Progenitor cell of endocrine pancreas (in vitro differentiated cells): ENCODE measurements at places on chromosomes 4 and X. TPM values are rescaled to one million over a fixed set of nuclear protein-coding genes. Genes with fewer than 3 reads are reported as not detected.

- no peak overlapping the region for H3K27ac ChIP-seq
- H3K36me3 ChIP-seq = no peaks in the 10 kb centered on the region
- no peak for DNase-seq
- H3K4me1 ChIP-seq = peaks cover 11% of the 10 kb centered on the region
- H3K27me3 ChIP-seq = no peaks in the 10 kb centered on the region
These were observed 60.2 kb downstream of the GASK1B start for GRCh38 chr4:158112611-158113010.

DNA sequence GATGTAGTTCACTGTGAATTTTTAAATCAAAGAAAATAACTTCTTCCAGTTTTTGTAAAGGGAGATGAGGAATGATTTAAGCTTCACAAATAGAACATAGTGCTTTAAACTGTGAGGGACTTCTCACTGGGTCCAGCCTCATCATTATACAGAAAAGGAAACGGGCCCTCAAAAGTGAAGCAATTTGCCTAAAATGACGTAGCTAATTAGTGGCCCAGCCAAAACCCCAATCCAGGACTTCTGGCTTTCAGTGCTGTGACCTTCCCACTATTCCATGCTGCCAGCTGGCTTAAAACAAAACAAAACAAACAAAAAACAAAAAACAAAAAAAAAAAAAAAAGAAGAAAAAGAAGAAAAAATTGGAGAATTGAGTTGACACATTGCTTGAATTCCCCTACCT, 45.0 kb upstream of the STOX2 start:
- H3K36me3 ChIP-seq = peaks cover 7% of the 10 kb centered on the region
- H3K27me3 ChIP-seq = peaks cover 9% of the 10 kb centered on the region
- H3K4me3 ChIP-seq = no peak overlapping the region
- no peak for DNase-seq

- DNase-seq = no peak
- H3K36me3 ChIP-seq = peaks cover 6% of the 10 kb centered on the region
- no peaks in the 10 kb centered on the region for H3K27me3 ChIP-seq
- no peak overlapping the region for H3K4me3 ChIP-seq
These were observed 187.0 kb downstream of the CCNG2 start for GRCh38 chr4:77344001-77344400.

DNA sequence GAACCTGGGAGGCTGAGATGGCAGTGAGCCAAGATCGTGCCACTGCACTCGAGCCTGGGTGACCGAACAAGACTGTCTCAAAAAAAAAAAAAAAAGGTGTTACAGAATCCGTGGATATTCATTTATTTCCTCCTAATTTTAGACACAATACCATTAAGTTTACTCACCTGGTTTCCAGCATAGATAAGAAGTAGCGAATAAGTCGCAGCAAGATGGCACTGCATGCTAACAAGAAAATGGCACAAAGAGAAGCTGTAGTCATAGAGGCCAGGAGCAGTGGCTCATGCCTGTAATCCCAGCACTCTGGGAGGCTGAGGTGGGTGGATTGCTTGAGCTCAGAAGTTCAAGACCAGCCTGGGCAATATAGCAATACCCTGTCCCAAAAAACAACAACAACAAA, 17.0 kb upstream of the MOB1B start:
- no peak overlapping the region for H3K4me3 ChIP-seq
- no peaks in the 10 kb centered on the region for H3K36me3 ChIP-seq
- DNase-seq = no peak
- no peaks in the 10 kb centered on the region for H3K27me3 ChIP-seq
- H3K4me1 ChIP-seq = no peaks in the 10 kb centered on the region
- peak overlapping the region; percentile 42 for H3K27ac ChIP-seq

The DNAAF6 gene
- total RNA-seq = not detected in 2 replicates

DNA sequence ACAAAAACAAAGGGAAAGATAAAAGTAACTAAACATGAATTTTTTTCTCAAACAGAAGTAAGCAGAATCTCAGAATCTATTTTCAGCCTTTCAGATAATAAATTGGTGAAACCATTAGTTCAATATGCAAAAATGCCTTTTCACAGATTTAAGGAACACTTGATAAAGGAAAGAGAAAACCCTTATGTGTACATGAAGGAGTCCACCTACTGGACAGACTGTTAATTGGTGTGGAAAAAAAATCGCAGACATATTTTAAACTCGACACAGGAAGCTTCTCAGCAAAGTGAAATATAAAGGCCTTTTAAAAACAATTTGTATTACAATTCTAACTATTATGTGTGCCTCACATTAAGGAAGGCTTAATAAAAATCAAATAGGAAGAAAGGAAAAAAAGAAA, 22.3 kb downstream of the COX7B2 start:
- peaks cover 26% of the 10 kb centered on the region for H3K4me1 ChIP-seq
- no peak overlapping the region for H3K27ac ChIP-seq
- no peaks in the 10 kb centered on the region for H3K36me3 ChIP-seq
- H3K27me3 ChIP-seq = peaks cover 4% of the 10 kb centered on the region
- no peak for DNase-seq

DNA sequence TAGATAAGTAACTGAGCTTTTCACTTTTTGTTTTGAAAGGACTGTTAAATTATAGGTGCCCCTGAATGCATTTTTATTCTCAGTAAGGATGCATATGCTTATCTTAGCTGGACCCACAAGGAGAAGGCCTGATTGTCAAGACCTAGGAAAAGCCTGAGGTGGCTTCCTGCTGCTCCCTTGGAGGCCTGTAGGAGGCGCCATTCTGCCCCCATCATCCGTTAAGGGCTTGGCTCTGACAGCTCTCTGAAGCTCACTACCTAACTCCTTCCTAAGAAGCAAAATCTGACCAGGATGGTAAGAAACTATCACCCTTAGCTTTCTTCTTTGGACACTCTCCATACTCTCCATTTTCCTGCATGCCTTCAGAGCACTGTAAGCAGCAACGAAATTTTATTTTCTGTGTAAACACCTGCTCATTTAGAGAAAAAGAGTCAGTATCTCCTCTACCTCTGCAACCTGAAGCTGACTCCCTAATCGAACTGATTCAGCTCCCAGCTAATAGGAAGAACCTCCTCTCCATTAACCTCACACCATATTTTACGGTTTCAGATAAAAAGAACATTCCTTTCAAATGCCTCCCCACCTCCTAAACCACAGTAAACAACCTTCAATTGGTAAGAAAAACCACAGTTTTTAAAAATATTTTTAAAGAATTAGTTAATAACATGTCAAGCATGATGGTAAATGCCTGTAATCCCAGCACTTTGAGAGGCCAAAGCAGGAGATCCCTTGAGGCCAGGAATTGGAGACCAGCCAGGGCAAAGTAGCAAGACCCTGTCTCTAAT, 73.4 kb upstream of the EDNRA start:
- no peak overlapping the region for H3K27ac ChIP-seq
- H3K4me3 ChIP-seq = no peak overlapping the region
- DNase-seq = no peak
- peaks cover 3% of the 10 kb centered on the region for H3K4me1 ChIP-seq
- no peaks in the 10 kb centered on the region for H3K27me3 ChIP-seq

The SULT1E1 gene
- total RNA-seq = 15.3 and 24.9 TPM in 2 replicates

- H3K27me3 ChIP-seq = no peaks in the 10 kb centered on the region
- no peak for DNase-seq
- H3K4me3 ChIP-seq = no peak overlapping the region
- H3K27ac ChIP-seq = no peak overlapping the region
These were observed 1176.3 kb downstream of the PCDH18 start for GRCh38 chr4:136355970-136356369.

DNA sequence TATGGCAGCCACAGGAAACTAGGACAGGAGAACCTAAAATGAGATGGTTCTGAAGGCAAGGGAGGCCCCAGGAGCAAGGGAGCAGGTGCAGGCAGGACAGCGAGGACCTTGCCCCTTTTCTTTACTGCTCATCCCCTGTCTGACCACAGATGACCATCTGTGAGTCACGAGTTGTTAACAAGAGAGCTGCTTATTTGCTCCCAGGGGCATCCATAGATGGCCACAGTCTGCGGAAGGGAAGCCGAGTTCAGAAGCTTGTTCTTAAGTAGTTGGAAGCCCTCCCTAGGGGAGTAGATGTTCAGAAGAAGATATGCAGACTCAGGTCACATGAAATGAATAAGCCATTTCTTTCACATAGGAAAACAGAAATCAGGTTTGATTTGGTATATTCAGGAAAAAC, 69.4 kb downstream of the EVC2 start:
- no peak overlapping the region for H3K4me3 ChIP-seq
- H3K27ac ChIP-seq = no peak overlapping the region
- no peaks in the 10 kb centered on the region for H3K27me3 ChIP-seq
- no peak for DNase-seq
- H3K36me3 ChIP-seq = peaks cover 24% of the 10 kb centered on the region

GRCh38 chr4:88791274-88791673, 93.6 kb upstream of the NAP1L5 start:
- no peak overlapping the region for H3K27ac ChIP-seq
- DNase-seq = no peak
- H3K4me1 ChIP-seq = peaks cover 1% of the 10 kb centered on the region
- H3K27me3 ChIP-seq = no peaks in the 10 kb centered on the region
- H3K4me3 ChIP-seq = no peak overlapping the region

DNA sequence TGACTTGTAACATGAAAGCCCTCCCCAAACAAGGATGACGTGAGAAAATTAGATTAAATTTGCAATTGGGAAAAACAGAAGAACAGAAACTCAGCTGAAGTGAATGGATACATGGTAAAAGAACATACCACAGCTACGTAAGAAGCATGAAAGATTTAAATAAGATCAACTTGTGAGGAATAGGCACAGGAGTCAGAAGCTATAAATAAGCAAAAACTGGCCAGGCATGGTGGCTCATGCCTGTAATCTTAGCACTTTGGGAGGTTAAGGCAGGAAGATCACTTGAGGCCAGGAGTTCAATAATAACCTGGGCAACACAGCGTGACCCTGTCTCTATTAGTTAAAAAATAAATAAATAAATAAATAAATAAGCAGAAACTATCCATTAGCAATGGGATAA, 33.6 kb upstream of the ZCCHC13 start:
- DNase-seq = no peak
- no peak overlapping the region for H3K4me3 ChIP-seq
- H3K27ac ChIP-seq = peak overlapping the region; percentile 26
- no peaks in the 10 kb centered on the region for H3K27me3 ChIP-seq
- H3K36me3 ChIP-seq = peaks cover 9% of the 10 kb centered on the region

DNA sequence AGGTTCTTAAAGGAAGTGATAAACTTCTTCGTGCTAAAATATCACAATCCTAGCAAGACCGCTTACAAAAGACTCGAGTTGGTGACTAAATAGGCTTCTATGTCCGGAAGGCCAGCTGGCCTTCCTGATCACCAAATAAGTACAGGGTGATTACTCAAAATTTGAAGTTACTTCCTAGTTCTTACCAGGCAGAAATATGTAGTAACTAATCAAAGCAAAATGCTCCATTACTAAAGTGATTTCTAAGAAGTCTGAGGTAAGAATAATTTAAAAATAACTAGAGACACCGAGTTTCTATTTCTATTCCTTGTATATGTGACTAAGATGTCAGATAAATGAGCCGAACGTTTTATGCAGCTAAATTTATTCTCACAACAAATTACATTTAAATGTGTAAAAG, 62.2 kb downstream of the NSUN7 start:
- H3K36me3 ChIP-seq = peaks cover 19% of the 10 kb centered on the region
- no peak for DNase-seq
- H3K27ac ChIP-seq = no peak overlapping the region
- no peak overlapping the region for H3K4me3 ChIP-seq
- no peaks in the 10 kb centered on the region for H3K27me3 ChIP-seq

DNA sequence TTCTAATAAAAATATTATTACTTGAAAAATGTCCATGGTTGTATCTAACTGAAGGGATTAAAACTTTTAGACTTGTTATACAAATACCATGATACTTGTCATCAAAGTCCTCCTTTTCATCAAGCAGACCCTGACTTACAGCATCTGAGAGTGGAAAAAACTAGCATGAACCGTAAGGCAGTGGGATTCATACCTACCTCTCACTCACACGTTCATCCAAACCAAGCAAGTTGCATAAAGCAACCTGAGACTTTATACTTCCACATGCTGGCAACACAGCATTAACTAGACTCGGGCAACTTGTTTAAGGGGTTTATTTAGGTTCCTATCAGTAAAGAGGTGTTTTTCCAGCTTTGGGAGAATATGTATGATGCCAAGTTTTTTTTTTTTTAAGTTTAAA, 22.6 kb upstream of the TLR7 start:
- no peak for DNase-seq
- H3K27ac ChIP-seq = no peak overlapping the region
- peaks cover 8% of the 10 kb centered on the region for H3K4me1 ChIP-seq
- H3K36me3 ChIP-seq = no peaks in the 10 kb centered on the region
- no peaks in the 10 kb centered on the region for H3K27me3 ChIP-seq
- H3K4me3 ChIP-seq = no peak overlapping the region
